ENCODE measurements at places on chromosomes 2 and 18.

GRCh38 chr2:215817046-215817445 is 196.3 kb downstream of the MREG start:
- DNase-seq, result no peak

DNA sequence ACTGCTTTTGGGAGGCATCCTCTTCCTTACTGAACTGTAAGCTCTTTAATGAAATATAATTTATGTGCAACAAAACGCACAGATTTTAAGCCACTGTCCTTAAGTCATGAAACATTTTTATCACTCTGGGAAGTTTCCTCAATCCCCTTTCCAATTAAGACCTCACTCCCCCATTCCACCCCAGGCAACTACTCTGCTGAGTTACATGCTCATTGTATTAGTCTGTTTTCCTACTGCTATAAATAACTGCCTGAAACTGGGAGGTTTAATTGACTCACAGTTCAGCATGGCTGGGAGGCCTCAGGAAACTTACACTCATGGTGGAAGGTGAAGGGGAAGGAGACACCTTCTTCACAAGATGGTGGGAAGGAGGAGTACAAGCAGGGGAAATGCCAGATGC is 46.5 kb upstream of the KCNE4 start:
- no peak for DNase-seq

- no peak for DNase-seq
These were observed 1036.7 kb upstream of the CELF4 start for GRCh38 chr18:38602341-38602740.

DNA sequence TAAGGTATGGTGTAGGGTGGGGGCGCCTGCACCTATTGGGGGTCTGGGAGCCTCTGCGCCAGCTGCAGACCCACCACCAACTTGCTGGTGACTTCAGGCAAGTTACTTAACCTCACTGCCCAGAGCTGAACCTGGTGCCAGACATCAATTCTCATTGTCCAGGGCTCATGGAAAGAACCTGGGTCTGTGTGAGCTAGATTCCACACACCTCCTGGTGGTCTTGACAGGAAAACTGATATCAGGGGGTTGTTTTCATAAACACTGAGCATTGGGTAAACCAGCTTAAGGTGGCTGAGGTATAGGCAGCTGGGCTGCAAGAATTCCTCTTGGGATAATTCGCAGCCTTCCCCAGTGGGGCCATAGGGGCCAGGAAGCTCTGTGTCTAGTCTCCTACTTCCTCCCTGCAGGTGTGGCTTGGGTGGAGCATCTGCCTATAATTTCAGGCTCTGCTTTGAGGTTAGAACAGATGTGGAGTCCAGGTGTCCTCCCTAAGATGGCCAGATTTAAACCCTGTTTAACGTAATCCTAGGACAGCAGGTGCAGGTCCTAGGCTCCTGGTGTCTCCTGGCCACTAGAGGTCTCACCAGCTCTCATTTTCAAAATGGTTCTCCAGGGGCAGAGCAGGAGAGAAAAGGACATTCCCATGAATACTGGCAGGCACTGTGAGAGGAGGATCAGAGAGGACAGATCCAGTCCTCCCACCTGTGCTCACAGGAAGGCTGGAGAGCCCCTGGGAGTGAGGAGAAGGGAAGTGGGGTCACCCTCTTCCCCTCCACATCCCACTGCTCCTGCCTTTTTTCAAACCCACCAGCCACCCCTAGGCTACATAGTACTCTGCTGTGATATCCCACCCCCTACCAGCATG is 100.4 kb upstream of the SMAD2 start:
- peak; percentile 54 for DNase-seq

DNA sequence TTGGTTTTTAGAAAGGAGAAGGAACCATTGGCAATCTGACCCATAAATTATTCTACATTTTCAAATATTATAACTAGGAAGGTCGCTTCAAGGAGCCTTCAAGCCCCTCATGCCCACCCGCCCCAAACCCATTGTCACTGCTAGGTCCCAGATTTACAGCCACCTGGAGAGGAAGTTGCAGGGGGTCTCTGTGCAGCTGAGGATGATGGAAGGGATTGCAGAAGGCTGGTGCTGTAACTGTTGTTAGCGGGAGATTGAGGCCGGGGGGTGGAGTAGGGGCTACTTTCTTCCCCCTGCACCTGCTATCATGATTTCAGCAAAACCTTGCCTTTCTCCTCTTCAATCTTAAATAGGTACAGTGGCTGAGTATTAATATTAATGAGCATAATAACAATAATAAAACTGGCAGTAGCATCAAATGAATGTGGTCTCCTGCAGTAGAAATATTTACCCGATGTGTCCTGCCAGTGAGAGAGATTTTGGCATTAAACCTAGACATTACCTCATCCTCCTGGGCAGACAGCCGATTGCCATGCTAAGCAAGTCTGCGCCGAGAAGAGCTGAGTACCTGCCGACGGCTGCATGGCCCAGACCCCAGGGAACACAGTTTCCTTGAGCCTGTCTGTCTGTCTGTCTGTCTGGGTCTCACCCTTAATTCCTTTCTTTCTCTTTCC is 225.4 kb downstream of the FAM210A start:
- DNase-seq, result no peak

DNA sequence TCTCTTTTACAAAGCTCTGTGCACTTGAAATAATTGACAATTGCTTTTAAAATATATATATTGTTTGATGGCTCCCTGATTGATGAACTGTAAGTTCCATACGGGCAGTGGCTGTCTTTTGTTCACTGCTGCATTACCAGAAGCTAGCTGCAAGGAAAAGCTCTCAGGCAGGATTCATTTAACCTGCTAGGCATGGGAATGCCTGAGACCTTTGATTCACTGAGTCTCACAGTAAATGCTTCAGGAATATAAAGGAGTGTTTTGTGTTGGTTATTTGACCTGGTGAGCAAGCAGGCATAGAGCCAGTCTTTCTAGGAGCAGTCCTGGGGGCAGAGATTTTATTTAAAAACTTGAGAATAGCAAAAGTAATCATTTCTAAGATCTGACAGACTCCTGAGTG is 193.2 kb upstream of the ITGA4 start:
- DNase-seq, result no peak

DNA sequence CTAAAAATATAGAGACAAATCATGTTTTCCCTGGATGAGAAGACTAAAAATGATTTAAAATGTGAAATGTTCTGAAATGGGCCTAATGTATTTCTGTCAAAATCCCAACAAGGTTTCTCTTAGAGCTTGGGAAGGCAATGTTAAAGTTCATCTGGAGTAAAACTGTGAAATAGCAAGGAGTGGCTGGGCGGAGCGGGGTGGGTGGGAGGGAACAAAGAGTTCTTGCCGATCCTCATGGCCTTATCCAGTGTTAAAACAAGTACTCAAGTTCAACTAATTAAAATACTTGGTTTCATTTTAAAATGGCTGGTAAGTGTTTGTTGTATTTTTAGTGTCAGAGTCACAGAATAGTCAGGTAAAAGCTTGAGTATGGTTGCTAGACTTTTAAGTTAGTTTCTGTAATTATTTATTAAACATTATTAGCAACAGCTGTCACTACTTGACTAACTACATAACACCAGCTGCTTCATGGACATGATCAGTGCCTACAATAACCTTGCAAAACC is 87.3 kb downstream of the RTN4 start:
- no peak for DNase-seq

GRCh38 chr18:45384137-45384961 is 230.9 kb upstream of the SLC14A2 start:
- peak; percentile 61 for DNase-seq

All from NB4 (cell line).